ENCODE measurements at places on chromosomes 5 and 9.

GRCh38 chr5:111997711-111998110 lies 240.7 kb upstream of the NREP start:
- DNase-seq = no peak

GRCh38 chr5:127418974-127419682 lies 98.3 kb upstream of the PRRC1 start:
- no peak for DNase-seq

DNA sequence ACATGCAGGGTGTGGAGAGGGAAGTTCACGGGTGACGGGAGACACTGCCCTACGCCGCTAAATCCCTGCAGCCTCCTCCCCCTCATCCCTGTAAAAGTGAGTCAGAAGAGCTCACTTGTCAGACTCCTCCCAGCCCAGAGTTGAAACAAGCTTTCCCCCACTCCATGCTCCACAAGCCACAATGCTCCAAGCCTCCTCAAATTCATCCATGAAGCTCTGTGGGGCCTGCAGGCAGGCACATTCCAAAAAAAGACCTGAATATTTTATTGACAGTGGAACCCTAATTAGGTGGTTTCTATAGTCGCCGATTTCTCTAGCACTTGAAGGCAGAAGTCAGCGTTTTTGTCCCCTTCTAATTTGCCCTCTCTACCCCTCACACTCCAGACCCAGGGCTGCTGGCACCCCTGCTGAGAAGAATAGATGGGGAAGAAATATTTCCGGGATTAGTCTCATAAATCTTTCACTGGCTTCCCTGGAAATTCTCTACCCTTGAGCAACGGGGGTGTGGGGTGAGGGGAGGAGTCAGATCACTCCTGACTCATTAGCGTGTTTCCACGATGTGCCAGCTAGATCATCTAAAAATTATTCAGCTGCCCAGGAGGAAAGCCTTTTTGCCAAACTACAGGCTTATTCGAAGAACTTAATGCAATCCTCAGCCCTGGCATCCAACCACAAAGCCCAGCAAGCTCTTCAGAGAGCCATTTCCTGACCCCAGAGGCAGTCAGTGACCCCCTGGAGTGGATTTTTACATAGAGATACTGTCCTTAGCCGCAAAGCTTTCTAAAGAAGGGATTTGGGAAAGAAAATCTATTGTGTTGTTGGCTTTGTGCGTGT lies 97.1 kb downstream of the ENC1 start:
- no peak for DNase-seq

- no peak for DNase-seq
Observed at GRCh38 chr9:126411948-126412284, 85.3 kb downstream of the MVB12B start.

GRCh38 chr5:33008751-33009418 lies 297.8 kb downstream of the NPR3 start:
- no peak for DNase-seq

GRCh38 chr5:122402955-122403685 lies 91.1 kb downstream of the SNCAIP start:
- no peak for DNase-seq

DNA sequence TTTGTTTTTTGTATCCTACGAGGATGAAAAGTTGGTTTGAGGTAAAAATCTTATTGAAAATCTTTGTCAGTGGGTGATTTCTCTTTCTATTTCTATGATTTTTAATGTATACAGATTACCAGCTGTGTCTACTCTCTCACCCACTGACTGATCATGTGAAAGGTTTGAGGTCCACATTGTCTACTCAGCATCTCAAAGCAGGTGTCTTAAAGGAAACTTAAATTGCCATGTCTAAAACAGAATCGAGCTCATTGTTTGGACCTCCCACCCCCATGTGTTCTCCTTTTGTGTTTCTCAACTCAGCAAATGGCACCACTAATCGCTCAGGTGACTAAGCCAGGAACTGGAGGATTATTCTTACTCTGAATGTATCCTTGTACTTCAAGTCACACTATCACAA lies 121.5 kb downstream of the YTHDC2 start:
- no peak for DNase-seq

- no peak for DNase-seq
Observed at GRCh38 chr9:88817628-88818027, 173.6 kb upstream of the S1PR3 start.

GRCh38 chr9:129853614-129854013 lies 18.4 kb downstream of the USP20 start:
- DNase-seq = no peak

- DNase-seq = no peak
Observed at GRCh38 chr9:21322911-21323461, 12.2 kb downstream of the KLHL9 start.

DNA sequence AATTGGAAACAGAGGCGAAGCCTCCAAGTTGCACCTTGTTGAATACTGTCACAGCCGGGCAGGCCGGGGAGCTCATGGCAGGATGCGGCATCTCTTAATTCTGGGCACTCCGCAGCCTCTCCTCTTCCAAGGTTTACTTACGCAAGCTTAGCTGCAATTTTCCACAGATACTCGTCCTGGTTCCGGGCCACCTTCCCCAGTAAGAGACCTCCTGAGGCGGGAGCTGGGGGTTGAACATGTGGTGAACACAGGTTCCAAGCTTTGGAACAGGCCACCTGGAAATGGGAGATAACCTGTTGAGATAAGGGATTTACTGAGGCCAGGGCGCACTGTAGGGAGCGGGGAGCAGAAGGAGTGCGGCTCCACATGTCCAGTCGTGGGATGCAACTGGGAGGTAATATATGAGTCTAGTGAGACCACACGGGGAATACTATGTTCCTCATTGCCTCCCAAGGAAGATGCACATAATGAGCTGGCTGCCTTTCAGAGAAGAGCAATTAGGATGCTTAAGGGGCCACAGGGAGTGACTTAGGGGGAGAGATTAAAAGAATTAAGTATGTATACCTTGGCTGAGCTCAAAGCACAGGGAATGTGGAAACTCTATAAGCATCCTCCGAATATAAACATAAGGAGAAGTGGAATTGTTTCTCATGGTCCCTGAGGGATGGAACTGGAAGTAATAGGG lies 335.2 kb downstream of the CWC27 start:
- DNase-seq = no peak

DNA sequence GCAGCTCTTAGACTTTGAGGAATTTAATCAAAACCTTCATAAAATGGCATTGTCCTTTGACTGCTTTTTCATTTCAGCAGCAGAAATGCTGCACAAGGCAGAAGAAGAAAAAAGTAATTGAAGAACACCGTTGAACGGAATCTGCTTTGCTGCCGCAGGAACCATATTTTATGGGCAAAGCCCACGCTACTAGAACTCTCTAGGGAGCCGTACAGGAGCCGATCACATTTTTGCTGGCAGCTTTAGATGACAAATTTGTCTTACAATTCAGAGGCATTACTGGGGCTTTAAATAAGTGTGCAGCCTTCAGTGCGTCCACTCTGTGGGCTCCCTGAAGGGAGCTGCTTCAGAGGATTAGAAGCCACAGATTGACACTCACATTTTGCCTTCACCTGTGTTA lies 5.4 kb downstream of the CFAP90 start:
- no peak for DNase-seq

- DNase-seq = no peak
Observed at GRCh38 chr5:107359033-107359915, 311.5 kb downstream of the EFNA5 start.

DNA sequence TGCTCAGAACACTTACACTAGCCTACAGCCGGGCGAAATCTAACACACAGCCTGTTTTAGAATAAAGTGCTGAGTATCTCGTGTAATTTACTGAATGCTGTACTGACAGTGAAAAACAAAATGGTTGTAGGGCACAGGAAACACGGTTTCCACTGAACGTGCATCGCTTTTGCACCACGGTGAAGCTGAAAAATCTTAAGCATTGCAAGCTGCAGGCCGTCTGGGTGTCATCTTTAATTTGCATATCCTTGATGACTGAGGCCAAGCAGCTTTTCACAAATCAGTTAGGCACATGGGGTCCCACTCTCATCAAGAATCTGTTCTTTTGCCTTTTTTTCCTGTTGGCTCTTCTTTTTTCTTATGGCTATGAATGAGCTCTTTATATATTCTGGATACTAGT lies 58.2 kb downstream of the CAMSAP1 start:
- DNase-seq = no peak

DNA sequence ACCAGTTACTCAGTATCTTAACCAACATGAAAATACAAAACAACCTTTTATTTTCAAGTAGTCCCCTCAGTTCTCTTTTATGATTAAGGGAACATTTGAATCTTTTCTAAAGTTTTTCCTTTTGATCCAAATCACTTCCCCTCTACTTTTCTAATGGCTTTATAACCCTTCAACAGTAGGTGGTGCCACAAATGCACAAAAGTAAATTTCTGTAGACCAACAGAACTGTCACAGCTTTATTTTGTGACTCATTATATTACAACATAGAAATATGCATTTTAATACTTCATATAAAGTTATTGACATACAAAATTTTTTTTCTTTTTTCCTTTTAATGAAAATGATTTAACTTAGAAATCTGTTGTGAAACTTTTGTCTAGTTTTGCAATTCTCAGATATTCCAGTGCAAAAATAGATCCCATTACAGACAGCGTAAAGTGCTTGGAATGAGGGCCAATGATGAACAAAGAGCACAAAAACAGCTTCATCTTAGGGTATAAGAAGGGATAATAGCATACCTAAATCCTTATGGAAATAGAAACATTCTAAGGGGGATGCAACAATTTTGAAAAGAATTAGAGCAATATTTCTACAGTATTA lies 17.0 kb downstream of the NIPSNAP3B start:
- no peak for DNase-seq

- DNase-seq = no peak
Observed at GRCh38 chr5:117863586-117864296, 1124.6 kb downstream of the DTWD2 start.

DNA sequence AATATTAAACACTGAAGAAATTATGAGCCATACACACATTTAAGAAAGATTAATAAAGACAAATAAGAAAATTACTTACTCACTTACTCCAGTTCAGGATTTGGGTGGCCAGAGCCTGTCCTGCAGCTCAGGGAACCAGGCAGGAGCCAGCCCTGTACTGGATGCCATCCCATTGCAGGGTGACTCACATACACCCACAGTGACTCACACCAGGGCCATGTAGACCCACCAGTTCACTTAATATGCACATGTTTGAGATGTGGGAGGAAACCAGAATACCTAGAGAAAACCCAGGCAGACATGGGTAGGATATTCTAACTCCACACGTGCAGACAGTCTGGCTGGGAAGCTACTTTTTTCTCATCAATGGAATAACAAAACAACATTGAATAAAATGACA lies 49.6 kb upstream of the ADRB2 start:
- DNase-seq = no peak

DNA sequence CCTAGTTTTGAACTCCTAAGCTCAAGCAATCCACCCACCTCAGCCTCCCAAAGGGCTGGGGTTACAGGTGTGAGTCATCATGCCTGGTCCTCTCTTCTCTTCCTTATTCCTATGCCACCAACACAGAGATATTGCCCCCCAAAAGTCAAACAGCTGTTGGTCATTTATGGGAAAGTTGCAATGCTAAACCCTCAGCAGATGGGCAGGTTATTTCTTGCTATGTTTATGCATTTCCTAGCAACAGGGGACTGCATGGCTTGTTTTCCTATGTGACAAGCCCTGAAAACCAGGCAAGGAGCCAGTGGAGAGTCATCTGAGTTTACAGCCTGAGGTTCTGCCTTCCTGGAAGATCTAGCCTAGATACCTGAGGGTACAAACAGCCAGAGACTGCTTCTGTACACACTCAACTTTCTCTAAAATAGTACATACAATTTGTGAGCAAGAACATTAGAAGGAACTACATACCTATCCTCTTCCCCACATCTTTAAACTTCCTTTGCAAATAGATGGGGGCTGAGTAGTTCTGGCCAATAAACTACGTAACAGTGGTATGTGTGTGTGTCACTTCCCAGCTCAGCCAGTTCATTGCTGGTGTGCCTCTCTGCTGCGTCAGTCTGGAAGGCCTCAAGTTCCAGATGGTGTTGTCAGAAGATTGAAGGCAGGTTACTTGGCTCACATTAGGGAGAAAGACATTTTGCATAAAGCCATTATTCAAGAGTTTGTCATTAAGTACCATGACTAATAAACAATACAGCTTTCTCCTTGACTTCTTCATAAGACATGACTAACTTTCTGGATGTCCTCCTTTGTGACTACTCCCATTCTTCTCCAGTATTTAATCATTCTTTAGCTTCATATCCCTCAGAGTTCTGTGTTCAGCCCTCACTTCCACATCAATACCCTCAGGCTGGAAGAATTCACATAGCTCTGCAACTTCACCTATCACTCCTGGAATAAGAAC lies 65.3 kb downstream of the CSNK1A1 start:
- no peak for DNase-seq

DNA sequence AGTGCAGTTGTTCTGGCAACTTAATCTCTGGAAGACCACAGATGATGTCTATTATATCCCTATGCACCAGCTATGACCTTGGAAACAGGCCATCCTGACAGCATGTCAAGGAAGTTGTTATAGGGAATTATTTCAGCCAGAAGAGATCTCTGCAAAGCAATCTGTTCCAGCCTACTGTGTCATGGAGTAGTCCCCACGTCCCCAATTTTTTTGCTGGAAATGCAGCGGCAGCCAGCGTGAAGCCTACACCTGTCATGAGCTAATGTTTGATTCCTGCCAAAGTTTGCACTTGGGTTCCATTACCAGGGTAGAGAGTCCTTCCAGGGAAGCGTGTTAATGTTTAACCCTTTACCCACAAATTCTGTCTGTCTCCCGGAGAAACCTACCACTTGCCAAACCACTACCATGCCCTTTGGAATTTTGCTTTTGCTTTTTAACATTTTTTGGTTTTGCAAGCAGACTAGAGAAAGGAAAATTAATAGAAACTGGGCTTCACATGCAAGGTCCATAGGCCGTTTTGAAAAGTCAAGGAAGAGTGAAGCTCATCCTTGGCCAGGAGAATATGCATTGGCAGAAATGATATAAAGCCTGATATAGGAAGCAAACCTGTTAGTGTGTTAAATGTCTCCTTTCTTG lies 174.9 kb upstream of the SPRY4 start:
- DNase-seq = peak; percentile 49

DNA sequence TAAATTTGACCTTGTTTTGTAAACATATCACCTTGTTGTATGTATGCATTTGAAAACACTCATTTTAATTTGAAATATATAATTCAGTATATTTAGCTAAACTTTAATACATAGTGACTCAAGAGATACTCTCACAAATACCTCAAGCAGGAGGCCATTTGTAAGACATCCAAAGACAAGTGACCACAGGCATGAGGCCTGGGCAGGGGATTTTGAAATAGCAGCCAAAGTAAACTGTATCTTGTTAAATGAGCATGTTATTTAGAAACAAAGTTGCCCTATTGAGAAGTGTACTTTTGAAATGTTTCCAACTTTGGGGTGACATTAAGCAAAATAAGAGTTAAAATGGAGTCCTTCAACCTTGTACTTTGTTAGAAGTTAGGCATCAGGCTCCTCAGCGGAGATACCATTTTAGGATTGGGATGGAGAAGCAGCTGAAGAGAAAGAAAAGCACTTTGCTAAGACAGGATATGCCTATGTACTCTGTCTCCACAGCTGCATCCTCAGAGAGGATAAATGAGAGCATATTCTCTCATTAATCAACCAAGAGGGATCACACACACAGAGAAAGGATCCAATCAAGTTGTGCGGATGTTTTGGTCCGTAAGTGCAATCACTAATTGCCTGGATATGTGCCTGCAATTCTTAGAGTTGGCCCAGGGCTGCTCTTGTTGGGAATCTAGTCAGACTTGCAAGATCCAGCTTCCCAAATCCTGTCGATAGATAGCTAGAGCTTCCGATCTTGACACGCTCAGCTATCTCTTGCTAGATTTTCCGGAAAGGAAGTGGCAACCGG lies 157.5 kb upstream of the HAPLN1 start:
- DNase-seq = no peak

GRCh38 chr9:83208065-83208850 lies 145.3 kb upstream of the RASEF start:
- DNase-seq = no peak

- DNase-seq = no peak
Observed at GRCh38 chr9:127521919-127522304, 70.6 kb downstream of the LRSAM1 start.

Measured in HuH-7 (cell line).